ENCODE measurements at places on chromosomes 4 and X. TPM values are rescaled to one million over a fixed set of nuclear protein-coding genes. Genes with fewer than 3 reads are reported as not detected.

DNA sequence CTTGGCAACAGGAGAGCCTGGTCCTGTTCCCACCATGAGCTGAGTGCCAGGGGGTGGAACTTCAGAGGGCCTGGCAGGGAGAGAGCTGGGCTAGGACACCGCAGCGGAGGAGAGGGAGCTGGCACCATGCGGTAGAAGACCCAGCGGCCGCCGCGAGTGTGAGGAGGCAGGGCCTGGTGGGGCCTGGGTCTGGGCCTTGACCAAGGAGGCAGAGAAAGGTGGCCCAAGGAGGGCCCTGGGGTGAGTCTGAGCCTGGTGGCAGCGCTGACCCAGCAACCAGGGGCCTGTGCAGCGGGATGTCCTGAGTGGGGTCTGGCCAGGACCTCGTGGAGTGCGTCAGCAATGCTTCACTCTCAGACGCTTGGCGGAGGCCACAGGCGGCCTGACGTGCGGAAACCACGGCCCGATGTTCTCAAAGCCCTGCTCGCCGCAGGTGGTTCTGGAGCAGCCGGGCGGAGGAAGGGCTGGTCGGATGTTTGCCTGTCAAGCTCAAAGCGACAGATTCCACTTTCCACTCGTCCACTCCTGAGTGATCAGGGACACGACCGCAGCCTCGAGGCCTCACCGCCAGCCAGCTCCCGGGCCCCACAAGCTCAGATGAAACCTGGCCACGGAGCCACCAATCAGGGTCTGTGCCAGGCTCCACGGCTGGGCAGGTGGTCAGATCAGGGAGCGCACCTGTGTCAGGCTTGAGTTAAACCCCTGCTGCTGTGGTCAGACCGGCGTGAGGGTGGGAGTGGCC is 20.8 kb downstream of the ATP5ME start:
- H3K36me3 ChIP-seq = no peaks in the 10 kb centered on the region
- DNase-seq = no peak
- H3K27ac ChIP-seq = no peak overlapping the region
- H3K27me3 ChIP-seq = peaks cover 11% of the 10 kb centered on the region
- no peak overlapping the region for H3K4me3 ChIP-seq

DNA sequence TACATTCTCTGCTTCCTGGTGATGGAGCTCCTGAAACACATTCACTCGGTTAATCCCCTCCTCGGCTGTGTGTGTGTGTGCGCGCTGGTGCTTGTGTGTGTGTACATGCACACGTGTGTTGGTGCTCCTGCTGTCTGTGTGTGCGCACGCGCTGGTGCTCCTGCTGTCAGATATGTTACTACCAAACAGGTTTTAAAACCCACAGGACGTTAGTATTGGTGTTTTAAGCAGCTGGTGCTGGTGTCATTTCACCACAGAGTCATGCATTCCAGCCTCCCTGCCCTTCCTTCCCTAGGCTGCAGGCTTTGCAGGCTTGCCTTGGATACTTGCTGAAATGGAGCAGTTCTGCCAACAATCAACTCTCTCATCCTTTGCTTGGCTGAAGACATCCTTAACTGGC is 48.1 kb upstream of the CPLX1 start:
- no peak for DNase-seq
- H3K27ac ChIP-seq = no peak overlapping the region

DNA sequence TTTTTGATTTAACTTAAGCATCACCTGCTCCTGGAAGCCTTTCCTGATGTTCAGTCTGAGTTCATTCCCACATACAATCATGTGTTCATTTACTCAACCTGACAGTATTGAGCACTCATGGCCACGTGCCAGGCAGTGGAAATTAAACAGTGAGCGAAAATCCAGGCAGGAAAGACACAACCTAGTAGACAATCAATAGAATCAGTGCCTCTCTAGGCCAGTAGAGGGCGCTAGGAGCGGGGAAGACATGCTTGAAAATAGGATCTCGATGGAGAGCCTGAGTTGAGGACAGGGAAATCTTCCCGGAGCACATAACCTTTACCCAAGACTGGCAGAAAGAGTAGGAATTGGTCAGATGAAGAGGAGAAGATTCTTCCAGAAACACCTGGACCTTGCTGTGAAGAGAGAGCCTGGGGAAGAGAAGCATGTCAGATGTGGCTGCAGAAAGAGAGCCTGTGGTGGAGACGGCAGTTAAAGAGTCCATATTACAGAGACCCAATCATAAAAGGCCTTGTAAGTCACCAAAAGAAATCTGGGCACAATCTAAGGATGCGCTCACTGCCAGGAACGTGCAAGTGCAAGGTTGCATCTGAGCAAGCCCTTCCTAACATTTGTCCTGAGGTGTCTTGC is 103.5 kb downstream of the LDB2 start:
- H3K27ac ChIP-seq = no peak overlapping the region
- peak; percentile 76 for DNase-seq
- H3K4me3 ChIP-seq = no peak overlapping the region
- no peaks in the 10 kb centered on the region for H3K4me1 ChIP-seq
- no peaks in the 10 kb centered on the region for H3K27me3 ChIP-seq
- H3K36me3 ChIP-seq = no peaks in the 10 kb centered on the region

The RBM47 gene
- total RNA-seq = 0.98 TPM

GRCh38 chr4:121326597-121326996 is 54.2 kb downstream of the QRFPR start:
- peak overlapping the region; percentile 2 for H3K4me3 ChIP-seq
- H3K36me3 ChIP-seq = no peaks in the 10 kb centered on the region
- no peak for DNase-seq
- peaks cover 14% of the 10 kb centered on the region for H3K4me1 ChIP-seq

- no peak overlapping the region for H3K27ac ChIP-seq
- H3K4me3 ChIP-seq = no peak overlapping the region
- H3K27me3 ChIP-seq = no peaks in the 10 kb centered on the region
- H3K4me1 ChIP-seq = peaks cover 15% of the 10 kb centered on the region
- DNase-seq = no peak
Observed at GRCh38 chr4:124433500-124433899, 279.0 kb downstream of the ANKRD50 start.

- no peak overlapping the region for H3K4me3 ChIP-seq
- H3K27me3 ChIP-seq = peaks cover 2% of the 10 kb centered on the region
- no peak overlapping the region for H3K27ac ChIP-seq
- no peaks in the 10 kb centered on the region for H3K4me1 ChIP-seq
- no peak for DNase-seq
Observed at GRCh38 chr4:83151651-83152050, 37.1 kb upstream of the PLAC8 start.

DNA sequence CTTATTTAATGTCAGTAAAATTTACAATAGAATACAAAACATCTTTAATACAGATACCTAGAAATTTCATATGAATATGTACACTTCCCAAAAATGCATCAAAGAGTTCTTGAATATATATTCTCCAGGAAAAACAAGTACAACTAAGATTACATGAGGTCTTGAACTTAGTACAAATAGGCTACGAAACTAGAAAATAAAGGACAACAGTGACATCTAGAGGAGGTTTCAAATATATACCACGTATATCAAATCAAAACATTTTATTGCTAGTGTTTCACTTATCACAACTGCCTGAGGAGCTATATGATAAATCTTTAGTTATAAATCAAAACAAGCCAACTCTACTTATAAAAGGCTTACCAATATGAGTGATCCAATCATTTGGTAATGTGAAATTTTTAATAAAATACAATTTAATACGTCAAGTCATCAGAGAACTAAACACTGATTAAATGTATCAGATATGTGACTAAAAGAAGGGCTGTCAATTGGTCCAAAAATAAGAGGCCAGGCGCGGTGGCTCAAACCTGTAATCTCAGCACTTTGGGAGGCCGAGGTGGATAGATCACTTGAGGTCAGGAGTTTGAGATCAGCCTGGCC is 36.6 kb downstream of the ANAPC10 start:
- peaks cover 1% of the 10 kb centered on the region for H3K4me1 ChIP-seq
- no peak overlapping the region for H3K4me3 ChIP-seq
- no peak overlapping the region for H3K27ac ChIP-seq
- H3K27me3 ChIP-seq = no peaks in the 10 kb centered on the region
- DNase-seq = no peak

GRCh38 chrX:107577933-107578332 is 50.4 kb upstream of the PRPS1 start:
- no peak for DNase-seq
- H3K36me3 ChIP-seq = no peaks in the 10 kb centered on the region
- no peaks in the 10 kb centered on the region for H3K27me3 ChIP-seq
- H3K4me3 ChIP-seq = no peak overlapping the region
- no peak overlapping the region for H3K27ac ChIP-seq
- H3K4me1 ChIP-seq = no peaks in the 10 kb centered on the region

DNA sequence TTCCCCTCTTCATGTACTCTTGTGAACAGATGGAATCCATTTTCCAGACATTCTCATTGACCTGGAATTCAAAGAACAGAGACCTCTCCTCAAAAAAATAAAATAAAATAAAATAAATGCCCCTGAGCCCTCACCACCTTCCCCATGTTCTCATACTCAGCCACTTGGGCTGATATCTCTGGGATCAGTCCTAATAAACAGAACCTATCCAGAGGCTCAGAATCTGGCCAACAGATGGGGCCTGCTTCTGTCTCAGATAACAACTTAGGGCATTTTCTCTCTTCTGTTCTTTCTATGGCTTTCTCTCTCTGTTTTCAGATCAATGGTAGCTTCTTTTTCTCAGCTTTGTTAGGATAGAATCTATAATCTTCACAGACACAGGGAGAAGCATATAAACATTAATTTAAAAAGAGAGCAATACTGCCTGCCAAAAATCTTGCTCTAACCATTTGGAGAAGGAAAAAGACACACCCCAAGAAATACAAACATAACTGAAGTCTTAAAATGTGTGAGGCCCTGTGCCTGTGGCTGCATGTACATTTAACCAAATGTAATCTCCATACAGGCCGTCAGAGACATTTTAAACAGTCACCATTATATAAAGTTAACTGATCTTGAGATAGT is 907.1 kb downstream of the FAT4 start:
- H3K27me3 ChIP-seq = no peaks in the 10 kb centered on the region
- H3K4me1 ChIP-seq = peaks cover 8% of the 10 kb centered on the region
- H3K36me3 ChIP-seq = no peaks in the 10 kb centered on the region
- H3K4me3 ChIP-seq = no peak overlapping the region
- H3K27ac ChIP-seq = peak overlapping the region; percentile 65

- no peak for DNase-seq
- H3K27ac ChIP-seq = no peak overlapping the region
- H3K36me3 ChIP-seq = peaks cover 7% of the 10 kb centered on the region
Observed at GRCh38 chrX:12868747-12869146, 1.9 kb downstream of the TLR7 start.

DNA sequence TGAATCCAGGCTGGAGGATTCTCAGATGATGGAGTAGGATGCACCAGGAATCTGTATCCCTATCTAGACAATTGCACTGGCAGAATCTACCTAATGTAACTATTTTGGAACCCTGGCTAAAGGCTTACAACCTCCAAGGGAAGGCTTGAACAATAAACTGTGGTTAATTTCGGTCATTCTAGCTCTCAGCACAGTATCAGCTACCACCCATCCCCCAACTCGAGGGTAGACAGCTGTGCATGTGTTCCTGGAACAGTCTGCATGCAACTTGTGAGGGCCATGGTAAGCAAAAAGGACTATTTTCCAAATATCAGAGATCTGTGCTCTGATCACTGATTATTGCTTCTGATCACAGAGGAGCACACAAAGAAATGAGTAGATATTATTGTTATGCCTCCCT is 34.0 kb downstream of the ELF2 start:
- no peaks in the 10 kb centered on the region for H3K36me3 ChIP-seq
- peak overlapping the region; percentile 36 for H3K27ac ChIP-seq
- H3K27me3 ChIP-seq = no peaks in the 10 kb centered on the region
- peaks cover 9% of the 10 kb centered on the region for H3K4me1 ChIP-seq

The NOX1 gene
- not detected for total RNA-seq

DNA sequence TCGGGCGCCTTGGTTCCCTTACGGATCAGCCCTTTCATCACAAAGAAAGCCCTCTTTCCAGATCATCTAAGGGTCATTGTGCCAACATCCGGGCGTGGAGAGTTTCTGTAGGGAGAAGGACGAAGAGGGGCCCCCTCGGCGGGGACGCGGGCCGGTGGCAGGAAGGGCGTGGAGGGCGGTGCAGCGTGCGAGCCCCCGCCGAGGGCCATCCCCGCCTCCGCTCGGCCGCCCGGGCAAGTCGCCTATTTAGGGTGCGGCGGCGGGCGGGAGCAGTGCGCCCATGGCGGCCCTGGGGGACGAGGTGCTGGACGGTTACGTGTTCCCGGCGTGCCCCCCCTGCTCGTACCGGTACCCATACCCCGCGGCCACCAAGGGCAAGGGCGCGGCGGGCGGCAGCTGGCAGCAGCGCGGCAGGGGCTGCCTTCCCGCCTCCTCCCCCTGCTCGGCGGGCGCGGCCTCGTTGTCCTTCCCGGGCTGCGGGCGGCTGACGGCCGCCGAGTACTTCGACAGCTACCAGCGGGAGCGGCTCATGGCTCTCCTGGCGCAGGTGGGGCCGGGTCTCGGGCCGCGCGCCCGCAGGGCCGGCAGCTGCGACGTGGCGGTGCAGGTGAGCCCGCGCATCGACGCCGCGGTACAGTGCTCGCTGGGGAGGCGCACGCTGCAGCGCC is at the start of gene ZAR1:
Gene ZAR1, plus strand, starts transcription at position 241 of the 668 bp plus-strand sequence. Its CDS starts 40 bp downstream, at position 281.
- no peak within 1 kb of the TSS for H3K27ac ChIP-seq
- peaks cover 7% of the 10 kb centered on the region for H3K4me1 ChIP-seq
- H3K36me3 ChIP-seq = peaks cover 10% of the 10 kb centered on the region
- H3K4me3 ChIP-seq = peak within 1 kb of the TSS; percentile 74

DNA sequence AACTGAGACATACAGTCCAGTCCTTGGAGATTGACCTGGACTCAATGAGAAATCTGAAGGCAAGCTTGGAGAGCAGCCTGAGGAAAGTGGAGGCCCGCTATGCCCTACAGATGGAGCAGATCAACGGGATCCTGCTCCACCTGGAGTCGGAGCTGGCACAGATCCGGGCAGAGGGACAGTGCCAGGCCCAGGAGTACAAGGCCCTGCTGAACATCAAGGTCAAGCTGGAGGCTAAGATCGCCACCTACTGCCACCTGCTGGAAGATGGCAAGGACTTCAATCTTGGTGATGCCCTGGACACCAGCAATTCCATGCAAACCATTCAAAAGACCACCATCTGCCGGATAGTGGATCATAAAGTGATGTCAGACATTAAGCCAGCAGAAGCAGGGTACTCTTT is 20.4 kb upstream of the FRMPD3 start:
- no peak overlapping the region for H3K4me3 ChIP-seq
- no peak overlapping the region for H3K27ac ChIP-seq
- peaks cover 7% of the 10 kb centered on the region for H3K36me3 ChIP-seq
- peaks cover 6% of the 10 kb centered on the region for H3K27me3 ChIP-seq
- no peaks in the 10 kb centered on the region for H3K4me1 ChIP-seq

The FAM184B gene
- not detected for total RNA-seq

GRCh38 chr4:89878611-89879010 is 16.0 kb upstream of the MMRN1 start:
- no peaks in the 10 kb centered on the region for H3K27me3 ChIP-seq
- H3K4me1 ChIP-seq = no peaks in the 10 kb centered on the region
- H3K4me3 ChIP-seq = no peak overlapping the region
- H3K36me3 ChIP-seq = no peaks in the 10 kb centered on the region
- no peak for DNase-seq

DNA sequence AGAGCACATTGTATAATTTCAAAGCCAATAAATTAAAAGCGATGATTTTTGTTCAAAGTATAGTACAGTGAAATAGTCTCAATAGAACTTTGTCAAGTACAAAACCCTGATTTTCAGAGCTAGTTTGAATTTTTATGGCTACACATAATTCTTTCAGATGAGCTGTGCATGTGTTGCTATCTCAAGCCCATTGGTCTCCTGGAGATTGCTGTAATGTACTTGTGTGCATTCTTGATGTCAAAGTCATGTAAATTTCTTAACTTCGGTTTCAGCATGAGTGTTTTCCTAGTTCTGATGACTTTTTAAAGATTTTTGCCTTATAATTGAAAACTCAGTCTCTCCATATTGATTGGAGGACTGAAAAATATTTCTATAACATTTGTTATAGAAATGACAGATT is 200.8 kb downstream of the CEP135 start:
- H3K4me1 ChIP-seq = peaks cover 26% of the 10 kb centered on the region
- H3K4me3 ChIP-seq = no peak overlapping the region
- H3K27ac ChIP-seq = no peak overlapping the region
- no peak for DNase-seq

- H3K27me3 ChIP-seq = peaks cover 2% of the 10 kb centered on the region
- H3K36me3 ChIP-seq = no peaks in the 10 kb centered on the region
Observed at GRCh38 chr4:112234952-112235609, 3.5 kb downstream of the AP1AR start.

Data from glutamatergic neuron (in vitro differentiated cells).